Ascending aorta (tissue), 2 donors: ENCODE measurements at places on chromosomes 7 and 10. TPM values are rescaled to one million over a fixed set of nuclear protein-coding genes. Genes with fewer than 3 reads are reported as not detected.

GRCh38 chr10:132788831-132789219, 2.9 kb upstream of the NKX6-2 start:
- peaks cover 11% of the 10 kb centered on the region for H3K4me1 ChIP-seq
- peaks cover 35% of the 10 kb centered on the region for H3K27me3 ChIP-seq
- H3K4me3 ChIP-seq, result no peak overlapping the region
- no peak for DNase-seq
- peaks cover under 1% of the 10 kb centered on the region for H3K36me3 ChIP-seq

GRCh38 chr10:21281765-21282484, 243.6 kb downstream of the SKIDA1 start:
- no peak for DNase-seq
- peaks cover 2% of the 10 kb centered on the region for H3K4me1 ChIP-seq
- no peak overlapping the region for H3K27ac ChIP-seq
- no peaks in the 10 kb centered on the region for H3K27me3 ChIP-seq
- H3K36me3 ChIP-seq, result no peaks in the 10 kb centered on the region
- H3K4me3 ChIP-seq, result no peak overlapping the region

Gene CEP55
- total RNA-seq, result not detected

DNA sequence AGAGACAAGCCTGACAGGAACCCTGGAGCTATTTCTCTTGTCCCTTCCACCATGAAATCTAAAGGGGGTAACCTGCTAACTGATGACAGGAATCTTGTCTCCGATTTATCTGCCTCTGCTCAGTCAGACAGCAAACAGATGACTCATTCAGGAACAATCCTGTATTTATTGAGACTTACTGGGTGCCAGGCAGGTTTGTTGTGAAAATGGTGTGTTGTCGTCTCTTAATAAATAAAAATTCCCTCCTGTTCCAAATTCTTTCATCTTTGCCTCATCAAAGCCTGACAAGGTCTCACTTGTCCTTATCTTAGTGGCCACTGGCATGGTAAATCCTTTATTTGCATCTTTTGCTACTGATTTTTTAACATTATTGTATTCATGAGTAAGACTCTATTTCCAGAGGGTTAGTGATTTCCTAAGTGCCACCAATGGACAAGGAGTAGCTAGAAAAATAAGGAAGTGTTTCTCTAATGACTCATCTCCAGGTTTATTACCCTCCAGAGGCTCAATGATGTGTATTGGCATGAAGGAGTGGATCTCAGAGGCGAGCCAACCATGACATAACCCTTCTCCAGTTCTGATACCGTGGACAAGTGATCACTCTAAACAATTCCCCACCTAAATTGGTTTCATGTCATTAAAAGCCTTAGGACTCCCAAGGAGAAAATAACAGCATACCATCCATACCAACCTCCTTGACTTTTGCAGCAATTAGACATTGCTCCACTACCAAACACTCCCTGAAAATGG, 724.0 kb downstream of the GRID1 start:
- no peak for DNase-seq
- no peaks in the 10 kb centered on the region for H3K27me3 ChIP-seq
- no peak overlapping the region for H3K27ac ChIP-seq
- H3K4me1 ChIP-seq, result no peaks in the 10 kb centered on the region

Gene LRRC17
- 10.5 TPM for total RNA-seq

DNA sequence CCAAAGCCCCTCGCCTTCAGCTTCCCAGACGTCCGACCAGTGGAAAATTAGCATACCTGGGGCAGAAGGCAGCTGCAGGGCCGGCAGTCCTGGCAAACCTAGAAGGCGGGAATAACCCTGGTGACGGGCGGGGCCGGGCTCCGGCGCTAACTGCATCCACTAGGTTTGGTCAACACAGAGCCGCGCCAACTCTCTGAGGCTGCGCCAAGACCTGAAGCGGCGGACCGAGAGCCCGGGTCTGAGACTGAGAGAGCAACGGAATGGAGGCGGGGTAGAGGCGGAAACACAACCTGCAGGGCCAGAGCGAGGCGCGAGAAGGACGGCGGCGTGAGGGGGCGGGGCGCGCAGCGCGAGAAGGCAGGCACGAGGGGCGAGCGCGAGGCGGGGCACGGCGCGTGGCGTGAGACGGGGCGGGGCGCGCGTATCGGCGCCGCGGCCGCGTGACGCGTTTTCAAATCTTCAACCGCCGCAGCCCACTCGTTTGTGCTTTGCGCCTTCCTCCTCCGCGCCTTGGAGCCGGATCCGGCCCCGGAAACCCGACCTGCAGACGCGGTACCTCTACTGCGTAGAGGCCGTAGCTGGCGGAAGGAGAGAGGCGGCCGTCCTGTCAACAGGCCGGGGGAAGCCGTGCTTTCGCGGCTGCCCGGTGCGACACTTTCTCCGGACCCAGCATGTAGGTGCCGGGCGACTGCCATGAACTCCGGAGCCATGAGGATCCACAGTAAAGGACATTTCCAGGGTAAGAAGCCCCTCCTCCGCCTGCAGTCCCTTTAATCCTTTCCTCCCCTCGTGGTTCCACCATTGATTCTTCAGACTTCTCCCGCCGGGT, at the start of the genes DBF4 and SLC25A40:
Gene DBF4 (plus strand): TSS at position 454 of the 829 bp plus-strand sequence. CDS start 240 bp downstream, at position 694.
Gene SLC25A40 (minus strand): TSS at position 321 of the 829 bp plus-strand sequence. CDS start 17,633 bp downstream, outside the sequence.
- DNase-seq, result peak; percentile 96
- peak within 1 kb of the TSS; percentile 91 for H3K27ac ChIP-seq
- H3K4me3 ChIP-seq, result peak within 1 kb of the TSS; percentile 63
- H3K27me3 ChIP-seq, result no peaks in the 10 kb centered on the region

DNA sequence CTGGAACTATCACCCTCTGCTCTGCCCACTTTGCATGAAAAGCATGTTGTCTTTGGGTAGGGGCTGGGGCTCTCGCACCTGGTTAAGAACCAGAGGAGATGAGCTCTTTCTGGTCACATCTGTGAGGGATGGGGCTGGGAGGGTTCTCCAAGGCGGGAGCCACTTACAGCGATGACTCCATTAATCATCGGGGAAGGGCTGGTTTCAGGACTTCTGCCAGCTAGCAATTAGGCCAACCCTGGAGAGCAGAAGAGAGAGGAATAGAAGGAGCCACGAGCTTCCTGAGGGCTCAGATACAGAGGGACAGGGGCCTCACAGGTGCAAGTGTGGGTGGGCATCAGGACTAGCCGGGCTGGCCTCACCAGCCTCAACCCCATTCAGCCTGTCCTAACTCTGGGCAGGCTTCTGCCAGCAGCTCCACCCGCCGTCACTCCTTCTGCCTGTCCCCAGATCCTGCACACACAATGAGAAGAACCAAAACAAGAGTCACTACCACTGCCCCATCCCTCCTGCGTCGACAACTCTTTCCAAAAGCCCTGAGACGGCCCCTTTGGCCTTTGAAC, 8.4 kb downstream of the AQP1 start:
- H3K4me1 ChIP-seq, result peaks cover 29% of the 10 kb centered on the region
- DNase-seq, result peak; percentile 12
- H3K27ac ChIP-seq, result peak overlapping the region; percentile 92
- peaks cover 37% of the 10 kb centered on the region for H3K36me3 ChIP-seq
- H3K4me3 ChIP-seq, result peak overlapping the region; percentile 37

DNA sequence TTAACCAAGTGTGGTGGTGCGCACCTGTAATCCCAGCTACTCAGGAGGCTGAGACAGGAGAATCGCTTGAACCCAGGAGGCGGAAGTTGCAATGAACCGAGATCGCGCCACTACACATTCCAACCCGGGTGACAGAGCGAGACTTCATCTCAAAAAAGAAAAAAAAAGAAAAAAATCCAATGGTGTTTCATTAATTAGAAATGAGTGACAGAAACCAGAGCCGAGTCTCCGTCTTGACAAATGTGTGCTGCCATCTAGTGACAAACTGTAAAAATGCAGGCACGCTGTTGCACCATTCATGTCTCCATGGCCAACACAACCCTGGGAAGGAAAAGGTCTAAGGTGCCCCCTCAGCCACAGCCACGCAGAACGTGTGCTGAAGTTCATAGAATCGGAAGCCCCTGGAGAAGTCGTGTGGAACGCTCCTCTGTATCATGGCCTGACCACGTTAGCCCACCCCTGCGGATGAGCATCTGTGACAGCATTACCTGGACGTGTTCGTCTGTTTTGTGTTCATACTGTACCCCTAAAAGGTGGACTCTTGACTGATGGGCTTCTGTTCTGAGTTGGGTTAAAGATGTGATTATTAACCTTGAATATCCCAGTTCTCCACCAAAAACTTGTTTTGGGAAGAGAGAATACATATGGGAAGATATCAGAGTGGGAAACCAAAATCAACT, 94.9 kb downstream of the LYZL2 start:
- no peaks in the 10 kb centered on the region for H3K27me3 ChIP-seq
- no peaks in the 10 kb centered on the region for H3K4me1 ChIP-seq
- no peak overlapping the region for H3K4me3 ChIP-seq
- DNase-seq, result peak; percentile 28
